Heart right ventricle (tissue), 16 donors: ENCODE measurements at places on chromosomes 2 and 18.

DNA sequence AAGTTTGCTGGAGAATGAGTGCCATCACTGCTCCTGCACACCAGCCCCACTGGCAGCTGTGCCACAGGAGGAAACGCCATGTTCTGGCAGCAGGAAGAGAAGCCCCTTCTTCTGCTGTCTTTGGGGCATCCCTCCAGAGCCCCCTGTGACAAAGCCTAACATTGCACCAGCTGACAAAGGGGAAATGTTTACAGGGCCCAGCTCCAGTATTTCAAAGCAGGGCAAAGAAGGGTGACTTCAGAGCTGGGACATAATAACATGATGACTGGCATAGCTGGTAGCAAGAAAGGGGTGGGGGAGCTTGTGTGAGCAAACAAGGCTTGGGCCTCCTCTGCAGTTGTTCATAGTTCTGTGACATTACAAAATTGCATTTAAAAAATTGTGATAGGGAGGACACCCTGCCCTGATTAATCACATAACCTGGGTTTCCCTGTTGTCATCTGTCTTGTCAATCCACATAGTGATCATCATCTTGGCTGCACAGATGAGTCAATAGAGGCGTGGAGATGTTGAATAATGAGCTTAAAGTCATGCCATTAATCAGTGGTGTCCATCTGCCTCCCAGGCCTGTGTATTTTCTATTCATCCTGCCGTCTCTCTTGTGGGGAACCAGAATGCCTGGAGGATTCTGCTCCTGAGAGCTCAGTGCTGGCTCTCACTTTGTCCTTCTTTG lies 29.1 kb upstream of the PDIA6 start:
- DNase-seq: no peak

DNA sequence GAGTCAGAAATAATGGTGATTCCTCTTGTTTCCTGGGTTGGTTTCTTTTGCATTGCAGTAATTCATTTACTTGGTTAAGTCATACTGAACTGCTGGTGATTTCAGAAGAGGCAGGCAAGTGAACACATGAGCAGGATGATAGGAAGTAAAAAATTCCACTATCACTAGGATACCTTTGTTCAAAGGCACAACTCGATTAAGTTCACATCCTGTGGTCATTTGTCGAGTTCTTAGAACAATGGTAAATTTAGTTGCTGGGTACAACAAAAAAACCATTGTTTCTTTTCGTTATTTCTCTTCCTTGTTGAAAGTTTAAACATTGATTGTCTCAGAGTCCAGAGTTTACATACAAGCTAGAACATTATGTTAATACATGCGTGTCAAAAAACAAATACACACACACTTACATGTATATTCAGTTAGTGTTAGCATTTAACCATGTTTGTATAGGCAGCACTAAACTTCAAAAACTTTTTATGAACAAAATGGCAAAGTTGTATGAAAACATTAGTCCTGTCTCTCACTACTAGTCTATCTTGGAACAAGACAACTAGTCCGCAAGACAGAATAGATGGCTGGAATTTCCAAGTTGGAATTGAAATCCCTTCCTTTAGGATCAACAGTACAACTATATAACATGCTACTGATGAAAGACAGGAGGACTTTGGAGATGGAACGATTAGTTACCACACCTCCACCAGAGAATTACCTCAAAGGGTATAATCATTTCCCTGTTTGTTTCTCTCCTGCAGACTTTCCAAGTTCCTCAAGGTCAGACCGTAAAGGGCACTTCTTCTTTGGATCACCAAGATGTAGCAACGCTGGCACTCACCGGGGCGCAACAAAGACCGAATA lies 26.2 kb downstream of the STK39 start:
- DNase-seq: no peak

DNA sequence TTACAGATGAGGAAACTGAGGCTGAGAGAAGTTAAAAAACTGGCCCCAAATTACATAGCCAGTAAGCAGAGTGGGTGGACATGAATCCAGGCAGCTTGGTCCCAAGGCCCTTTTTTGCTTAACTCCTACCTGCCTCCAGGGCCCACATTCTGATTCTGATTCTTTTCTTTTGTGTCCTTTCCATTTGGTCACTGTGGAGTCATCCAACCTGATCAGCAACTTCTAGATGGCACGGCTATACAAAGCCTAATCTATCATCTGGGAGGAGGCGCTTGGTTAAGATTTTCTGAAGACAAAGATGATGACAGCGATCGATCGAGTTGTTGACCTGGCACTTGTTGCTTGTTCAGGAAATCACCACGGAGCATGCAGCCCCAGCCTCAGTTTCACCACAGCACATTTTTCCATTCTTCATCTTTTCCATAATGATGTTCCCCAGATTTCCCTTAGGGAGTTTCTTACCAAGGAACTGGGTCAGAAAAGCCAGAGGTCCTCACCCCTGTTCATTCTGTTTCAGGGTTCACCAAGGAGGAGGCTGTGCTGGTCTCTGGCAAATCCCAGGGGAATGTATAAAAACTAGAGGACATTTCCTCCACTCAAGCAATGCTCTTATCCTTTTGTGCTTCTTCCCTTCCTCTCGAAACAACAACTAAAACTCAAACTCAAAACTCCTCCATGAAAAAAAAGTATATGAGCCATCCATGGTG lies 6.9 kb upstream of the IGFBP2 start:
- no peak for DNase-seq

- no peak for DNase-seq
Measured at GRCh38 chr2:238963161-238963970, 115.5 kb downstream of the TWIST2 start.

DNA sequence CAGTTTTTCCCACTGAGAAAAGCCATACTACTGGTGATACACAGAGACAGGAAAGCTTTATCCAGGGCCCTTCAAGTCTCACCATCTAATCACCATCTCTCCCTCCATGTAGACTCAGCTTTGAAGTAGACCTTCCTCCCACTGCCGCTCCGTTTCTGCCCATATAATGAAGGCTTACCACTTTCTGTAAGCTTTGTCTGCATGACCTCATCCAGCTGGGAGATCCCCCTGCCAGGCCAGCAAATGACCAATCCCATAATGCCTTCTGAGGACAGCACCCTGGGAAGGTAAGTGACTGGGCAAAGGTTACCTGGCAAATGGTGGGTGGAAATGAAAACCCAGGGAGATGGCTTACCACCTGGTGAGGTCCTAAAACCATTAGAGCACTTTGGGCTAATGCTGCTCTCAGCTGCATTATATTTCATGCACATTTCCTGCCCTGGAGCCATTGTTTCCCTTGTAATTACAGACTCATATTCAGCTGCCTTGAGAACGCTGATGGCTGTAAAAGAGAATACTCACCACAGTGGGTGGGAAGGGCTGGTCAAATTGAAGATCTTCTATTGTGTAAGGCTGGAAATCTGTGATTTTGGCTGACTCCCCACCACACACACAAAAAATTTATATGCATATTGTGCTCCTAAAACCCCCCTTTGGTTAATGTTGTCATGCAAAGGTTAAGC lies 350.7 kb upstream of the SYT4 start:
- no peak for DNase-seq

DNA sequence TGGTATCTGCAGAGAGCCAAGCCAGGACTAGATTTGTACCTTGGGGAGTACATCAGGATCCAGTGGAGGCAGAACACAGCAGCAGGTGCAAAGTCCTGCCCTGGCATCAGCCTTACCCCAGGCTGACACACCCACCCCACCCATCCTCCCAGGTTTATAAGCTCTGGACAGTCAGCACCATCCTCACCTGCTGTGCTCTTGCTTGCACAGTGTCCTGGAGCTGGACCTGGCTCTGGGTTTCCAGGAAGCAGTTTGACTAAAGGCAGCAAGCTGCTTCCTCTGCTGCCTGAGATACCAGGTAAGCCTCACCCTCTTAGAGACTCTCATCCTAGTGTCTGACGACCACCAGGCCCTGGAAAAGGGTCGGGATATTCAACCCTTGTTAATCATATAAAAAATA lies at the start of gene SULT1C3:
Gene SULT1C3, plus strand, starts transcription at position 183 of the 400 bp plus-strand sequence. CDS start 7,227 bp downstream, outside the sequence.
- no peak for DNase-seq

GRCh38 chr18:32270341-32270740 lies 80.5 kb downstream of the MEP1B start:
- no peak for DNase-seq

DNA sequence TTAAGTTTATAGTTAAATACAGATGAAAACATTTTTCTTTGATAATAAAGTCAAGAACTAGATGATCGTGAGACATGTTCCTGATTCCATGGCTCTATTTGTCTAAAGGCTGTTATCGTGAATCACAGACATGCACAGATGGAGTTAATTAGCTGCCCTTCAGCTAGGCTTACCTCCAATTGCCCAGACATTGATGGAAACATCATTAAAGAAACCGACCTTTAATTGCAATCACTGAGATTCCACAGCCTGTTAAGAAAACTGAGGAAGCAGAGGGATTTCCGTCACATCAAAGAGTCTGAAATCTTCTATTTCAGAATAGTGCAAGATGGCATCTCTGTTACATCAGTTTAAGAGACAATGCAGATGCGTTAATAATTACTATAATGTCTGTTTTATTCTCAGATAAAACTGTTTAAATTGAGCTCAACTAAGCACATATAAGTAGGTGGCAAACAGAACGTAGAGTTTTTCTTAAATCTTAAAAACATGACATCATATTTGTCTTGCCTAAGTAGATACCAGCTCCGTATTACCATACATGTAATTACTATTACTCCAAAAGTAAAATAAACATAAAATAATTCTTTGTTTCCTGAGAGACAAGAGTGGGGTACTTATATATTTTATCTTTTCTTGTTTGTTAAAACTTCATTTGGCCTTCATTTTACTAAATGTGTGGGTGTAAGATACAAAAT lies 23.9 kb upstream of the CRACDL start:
- DNase-seq: no peak

DNA sequence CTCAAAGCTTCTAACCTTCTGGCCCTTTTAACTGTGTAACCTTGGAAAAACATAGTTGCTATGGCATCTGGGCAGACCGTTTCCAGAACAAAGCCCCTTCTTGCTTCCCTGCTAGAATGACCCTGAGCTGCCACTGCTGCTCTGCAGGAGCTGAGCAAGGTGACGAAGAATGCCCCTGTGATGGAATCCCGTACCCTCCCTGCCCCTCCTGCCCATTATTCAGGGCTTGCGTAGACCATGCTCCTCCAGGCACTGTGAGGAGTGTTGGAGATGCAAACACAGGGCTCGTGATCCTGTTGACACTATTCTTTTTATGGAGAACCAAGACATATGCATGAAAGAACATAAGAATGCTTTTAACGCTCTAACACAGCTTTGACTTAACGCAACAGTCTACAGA lies 191.1 kb downstream of the CDH2 start:
- DNase-seq: no peak

GRCh38 chr18:22868831-22869230 lies 64.3 kb upstream of the RBBP8 start:
- DNase-seq: no peak

DNA sequence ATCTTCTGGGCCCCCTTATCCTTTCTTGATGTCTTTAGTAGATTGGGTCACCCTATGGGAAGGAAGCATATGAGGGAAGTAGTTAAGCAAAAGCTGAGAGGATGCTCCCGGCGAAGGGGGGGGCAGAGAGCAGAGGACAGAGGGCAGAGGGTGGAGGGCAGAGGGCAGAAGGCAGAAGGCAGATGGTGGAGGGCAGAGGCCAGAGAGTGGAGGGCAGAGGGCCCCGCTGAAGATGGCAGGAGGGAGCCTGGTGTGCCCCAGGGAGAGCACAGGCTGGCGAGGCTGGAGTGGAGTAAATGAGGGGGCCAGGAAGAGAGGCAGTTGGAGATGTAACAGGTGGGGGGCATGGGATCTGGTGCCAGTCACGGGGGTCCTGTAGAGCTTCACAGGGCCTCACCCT lies 7.0 kb downstream of the MLPH start:
- DNase-seq: no peak

- no peak for DNase-seq
Measured at GRCh38 chr18:37547196-37547827, 18.3 kb downstream of the CELF4 start.

- DNase-seq: no peak
Measured at GRCh38 chr2:205032093-205032551, 486.8 kb downstream of the PARD3B start.

DNA sequence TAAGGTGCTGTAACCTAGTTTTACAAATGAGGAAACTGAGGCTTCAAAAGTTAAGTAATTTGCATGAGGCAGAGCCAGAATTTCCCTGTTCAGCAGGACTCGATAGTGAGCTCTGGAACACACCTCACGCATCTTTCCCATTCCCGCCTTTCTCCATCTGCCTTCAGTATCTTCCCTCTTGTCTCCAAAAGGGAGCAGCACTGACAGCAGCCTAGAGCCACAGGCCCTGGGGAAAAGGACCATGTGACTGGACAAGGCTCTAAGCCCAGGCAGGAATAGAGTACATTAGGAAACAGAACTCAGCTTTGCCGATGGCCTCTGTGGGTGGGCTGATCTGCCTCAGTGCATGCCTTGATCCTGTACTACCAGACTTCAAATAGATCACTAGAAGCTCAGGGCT lies 21.5 kb downstream of the GPR155 start:
- DNase-seq: no peak

GRCh38 chr18:62457877-62458276 lies 64.9 kb upstream of the ZCCHC2 start:
- DNase-seq: no peak

DNA sequence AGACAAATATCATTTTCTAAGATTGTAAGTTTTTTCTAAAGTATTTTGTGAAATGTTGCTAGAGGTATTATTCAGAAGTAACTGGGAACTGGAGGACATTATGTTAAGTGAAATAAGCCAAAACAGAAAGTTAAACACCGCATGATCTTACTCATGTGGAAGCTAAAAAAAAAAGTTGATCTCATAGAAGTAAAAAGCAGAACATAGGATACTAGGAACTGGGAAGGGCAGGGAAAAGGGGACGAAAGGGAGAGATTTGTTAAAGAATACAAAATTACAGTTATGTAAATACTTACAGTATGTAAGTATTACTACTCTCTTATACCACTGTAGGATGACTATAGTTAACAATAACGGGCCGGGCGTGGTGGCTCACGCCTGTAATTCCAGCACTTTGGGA lies 46.7 kb upstream of the CDKL4 start:
- no peak for DNase-seq

GRCh38 chr2:64591188-64591587 lies 62.5 kb downstream of the SERTAD2 start:
- no peak for DNase-seq

DNA sequence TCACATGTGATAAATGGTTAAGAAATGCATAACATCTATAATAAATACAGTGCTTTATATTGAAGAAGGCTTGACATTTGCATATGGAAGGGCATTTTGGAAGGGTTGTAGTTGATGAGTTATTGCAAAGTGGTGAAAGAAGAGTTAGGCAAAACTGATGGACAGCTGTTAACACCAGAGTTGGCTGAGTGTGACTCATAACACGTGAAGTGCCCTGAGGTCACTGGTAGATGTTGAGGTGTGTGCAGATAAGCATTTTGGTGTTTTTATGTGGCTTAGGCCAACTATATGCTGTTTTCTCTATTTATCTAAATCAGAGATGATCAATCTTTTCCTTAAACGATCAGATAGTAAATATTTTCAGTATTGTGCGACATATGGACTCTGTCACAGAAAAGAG lies 154.3 kb upstream of the KCNH7 start:
- DNase-seq: no peak

GRCh38 chr18:9156604-9157249 lies 20.1 kb downstream of the ANKRD12 start:
- DNase-seq: no peak
